ENCODE measurements at places on chromosomes 13 and 19.

DNA sequence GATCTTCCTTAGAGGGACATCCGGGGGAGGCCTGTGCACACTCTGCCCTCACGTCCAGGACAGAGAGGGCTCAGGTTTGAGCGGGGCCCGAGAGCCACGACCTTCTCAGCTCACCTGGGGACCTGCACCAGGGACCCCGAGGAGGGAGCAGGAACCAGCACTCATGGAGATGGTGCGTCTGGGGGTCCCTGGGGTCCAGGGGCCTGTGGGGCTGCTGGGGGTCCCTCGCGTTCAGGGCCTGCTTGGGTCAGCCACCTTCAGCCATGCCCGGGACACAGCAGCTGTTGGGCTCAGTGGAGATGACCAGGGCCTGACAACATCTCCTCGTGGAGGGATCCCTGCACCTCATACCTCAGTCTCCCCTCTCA is 47.1 kb downstream of the TMEM255B start:
- no peak for DNase-seq

GRCh38 chr13:32983058-32983457 is 33.2 kb upstream of the KL start:
- no peak for DNase-seq

GRCh38 chr19:39139971-39140453 is 14.4 kb downstream of the PAK4 start:
- no peak for DNase-seq

DNA sequence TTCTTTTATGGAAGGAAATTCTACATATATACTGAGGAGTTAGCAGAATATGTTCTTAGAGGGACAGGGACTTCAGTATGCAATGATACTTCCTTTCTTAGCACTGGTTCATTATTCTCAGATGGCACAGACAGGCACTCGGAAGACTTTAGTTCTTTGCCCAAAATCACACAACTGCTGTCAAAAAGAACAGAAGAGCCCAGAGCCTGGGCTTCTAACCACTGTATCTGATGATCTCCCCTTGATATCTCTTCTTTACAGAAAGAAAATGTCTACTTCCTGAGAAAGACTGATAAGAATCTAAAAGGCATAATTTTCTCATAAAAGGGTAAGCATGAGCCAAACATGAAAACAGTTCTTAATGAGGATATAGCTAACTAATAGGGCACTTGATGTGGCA is 2034.2 kb upstream of the PRR20A start:
- DNase-seq = no peak

DNA sequence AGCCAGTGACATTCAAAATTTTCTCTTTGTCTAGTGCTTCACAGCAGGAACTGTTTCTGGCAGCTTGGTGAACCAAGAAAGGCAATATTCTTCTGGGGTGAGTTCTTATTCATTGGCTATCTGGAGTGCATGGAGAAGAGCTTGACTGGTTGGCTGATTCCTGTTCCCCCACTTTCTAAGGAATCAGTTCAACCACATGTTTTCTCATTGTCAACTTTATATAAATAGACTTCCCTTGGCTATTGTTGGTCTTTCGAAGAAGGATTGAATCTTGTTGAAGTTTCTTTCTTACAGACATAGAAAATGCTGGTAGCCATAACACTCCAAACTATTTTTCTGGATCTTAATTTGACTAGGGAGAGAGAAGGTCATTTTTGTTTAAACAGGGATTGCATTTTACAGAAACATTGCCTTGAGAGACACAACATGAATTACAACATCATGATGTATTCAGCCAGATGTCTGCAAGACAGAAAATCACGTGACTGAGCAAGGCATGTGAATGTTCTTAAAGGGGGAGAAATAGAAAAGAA is 85.2 kb downstream of the EDNRB start:
- no peak for DNase-seq

DNA sequence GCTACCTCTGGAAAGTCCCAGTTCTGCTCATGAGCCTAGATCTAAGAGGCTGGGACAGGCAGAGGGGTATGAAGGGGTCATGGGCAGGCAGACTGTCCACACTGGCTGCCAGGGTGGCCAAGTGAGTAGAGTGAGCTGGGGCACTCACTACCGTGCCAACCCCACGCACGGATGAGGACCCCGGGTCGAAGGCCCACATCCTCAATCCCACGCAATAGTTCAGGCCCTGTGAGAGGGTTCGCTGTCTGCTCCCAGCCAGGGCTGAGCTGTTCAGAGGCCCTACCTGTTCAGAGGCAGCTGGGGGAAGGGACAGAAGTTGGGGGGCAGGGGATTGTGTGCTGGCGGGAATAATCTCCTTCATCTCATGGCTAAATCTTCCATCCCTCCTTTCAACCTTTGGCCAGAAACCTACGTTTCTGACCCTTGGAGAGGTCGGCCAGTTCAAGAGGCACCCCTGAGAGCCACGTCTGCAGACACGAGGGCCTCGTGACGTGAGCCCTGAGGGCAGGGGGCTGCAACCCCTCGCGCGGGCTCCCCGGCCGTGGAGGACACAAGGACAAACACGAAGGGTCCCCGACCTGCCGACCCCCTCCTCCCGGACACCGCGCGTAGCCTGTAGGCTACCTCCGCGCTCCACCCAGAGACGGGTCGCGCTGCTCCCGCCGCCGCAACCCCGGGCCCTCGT is 1.0 kb upstream of the RPS5 start:
- DNase-seq = peak; percentile 56

DNA sequence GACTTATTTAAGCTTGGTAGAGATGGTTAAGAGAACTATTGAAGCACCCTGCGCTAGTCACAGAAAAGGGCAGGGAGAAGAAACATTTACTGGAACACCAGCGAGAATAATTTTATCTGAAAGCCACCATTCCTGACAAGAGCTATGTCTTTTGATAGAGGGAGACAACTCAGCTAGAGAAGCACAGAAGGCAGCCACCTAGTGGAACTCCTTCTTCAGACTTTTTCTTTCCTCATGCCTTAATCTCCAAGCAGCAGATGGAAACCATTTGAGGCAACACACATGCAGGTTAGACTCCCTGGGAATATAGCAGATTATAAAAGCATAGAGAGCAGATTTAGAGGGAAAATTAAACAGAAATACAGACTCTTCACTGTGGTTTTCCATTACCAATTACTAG is 813.4 kb downstream of the SLITRK6 start:
- DNase-seq = no peak

- DNase-seq = no peak
Measured at GRCh38 chr13:31922724-31923123, 108.8 kb upstream of the FRY start.

DNA sequence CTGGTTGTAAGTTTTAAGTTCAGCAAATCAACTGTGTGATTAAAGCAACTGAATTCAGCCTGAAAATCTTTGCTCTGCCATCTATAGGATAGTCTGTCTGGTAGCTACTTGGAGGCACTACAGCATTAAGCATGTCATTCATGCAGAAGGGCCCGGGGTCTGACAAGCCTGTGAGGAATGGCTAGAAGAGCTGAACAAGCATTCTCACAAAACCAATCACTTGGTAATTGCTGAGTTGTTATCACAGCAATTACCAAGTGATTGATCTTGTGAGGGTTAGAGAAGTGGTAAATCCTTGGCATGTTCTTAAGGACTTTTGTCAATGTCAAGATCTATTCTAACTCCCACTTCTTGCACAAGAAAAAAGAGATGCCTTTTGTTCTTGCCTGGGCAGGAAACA is 356.1 kb downstream of the FGF14 start:
- no peak for DNase-seq

GRCh38 chr13:20142023-20142926 is 18.6 kb downstream of the GJA3 start:
- DNase-seq = no peak

DNA sequence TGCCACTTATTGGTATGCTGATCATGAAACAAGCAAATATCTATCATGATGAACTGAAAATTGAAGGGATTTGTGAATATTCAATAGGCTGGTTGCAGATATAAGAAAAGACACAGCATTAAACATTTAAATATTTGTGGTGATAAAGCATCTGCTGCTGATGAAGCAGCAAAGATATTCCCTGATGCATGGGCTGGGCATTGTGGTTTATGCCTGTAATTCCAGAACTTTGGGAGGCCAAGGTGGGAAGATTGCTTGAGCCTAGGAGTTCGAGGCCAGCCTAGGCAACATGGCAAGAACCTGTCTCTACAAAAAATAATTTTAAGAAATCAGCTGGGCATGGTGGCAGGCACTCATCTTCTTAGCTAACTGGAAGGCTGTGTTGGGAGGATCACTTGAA is 54.5 kb downstream of the GPR180 start:
- no peak for DNase-seq

- DNase-seq = no peak
Measured at GRCh38 chr13:40581277-40581579, 85.2 kb downstream of the FOXO1 start.

DNA sequence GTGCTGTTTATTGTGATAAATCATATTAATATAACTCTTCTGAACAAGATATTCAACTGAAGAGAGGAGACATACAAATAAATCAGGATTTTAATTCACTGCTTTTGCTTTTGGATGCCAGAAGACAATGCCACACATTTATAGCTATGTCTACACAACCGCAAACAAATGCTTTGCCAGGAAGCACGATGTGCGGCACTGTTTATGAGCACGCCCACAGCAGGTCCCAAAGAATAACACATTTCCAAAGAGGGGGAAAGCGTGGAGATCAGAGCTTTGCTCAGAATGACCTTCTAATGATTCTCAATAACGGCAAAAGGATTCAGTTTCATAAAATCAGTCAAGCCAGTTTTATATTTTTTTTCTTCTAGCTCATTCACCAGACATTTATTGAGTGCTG is 16.7 kb downstream of the FAM216B start:
- DNase-seq = no peak

GRCh38 chr13:70959035-70959775 is 851.0 kb upstream of the KLHL1 start:
- no peak for DNase-seq

DNA sequence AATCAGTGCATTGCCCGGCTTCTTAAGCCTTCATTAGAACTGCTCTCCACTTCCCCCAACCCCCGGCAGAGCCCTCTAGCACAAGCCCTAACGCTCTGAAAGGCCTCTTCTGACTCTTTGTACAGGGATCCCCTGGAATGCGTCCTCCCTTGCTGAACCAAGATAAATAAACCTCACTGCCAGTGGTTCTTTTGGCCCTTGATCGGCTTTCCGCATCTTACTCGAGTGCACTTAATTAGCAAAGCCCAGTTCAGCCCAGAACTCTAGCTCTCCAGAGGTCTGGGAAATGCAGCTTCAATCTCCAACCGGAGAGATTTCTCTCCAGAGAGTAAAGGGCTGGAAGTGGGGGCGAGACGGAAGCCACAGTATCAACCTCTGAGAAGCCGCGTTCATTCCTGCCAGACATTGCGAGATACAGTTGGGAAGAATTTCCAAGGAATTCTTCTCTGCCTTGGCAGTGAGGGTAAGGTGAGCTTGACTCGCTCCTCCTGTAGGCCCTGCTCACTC is 8.7 kb upstream of the ZNF444 start:
- DNase-seq = no peak

- DNase-seq = peak; percentile 13
Measured at GRCh38 chr13:38417727-38418126, 68.1 kb downstream of the UFM1 start.

- DNase-seq = no peak
Measured at GRCh38 chr13:79458436-79458835, 22.5 kb upstream of the NDFIP2 start.

DNA sequence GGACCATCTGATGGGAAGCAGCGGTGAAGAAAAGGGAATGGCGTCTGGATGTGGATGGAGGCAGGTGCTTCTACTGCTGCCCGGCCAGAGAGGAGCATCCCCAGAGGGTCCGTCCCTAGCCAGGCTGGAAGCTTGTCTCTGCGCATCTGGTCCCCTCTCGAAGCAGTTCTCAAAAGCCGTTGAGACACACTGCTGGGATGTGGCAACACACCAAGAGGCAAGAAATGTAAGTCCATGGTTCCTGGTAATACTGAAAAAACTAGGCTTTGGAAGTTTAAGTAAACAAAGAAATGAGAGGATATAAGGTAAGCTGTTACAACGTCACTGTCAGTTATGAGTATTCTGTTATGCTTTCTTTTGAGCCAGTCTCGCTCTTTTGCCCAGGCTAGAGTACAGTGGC is 15.1 kb upstream of the FFAR2 start:
- no peak for DNase-seq

GRCh38 chr19:55777528-55777927 is 8.6 kb downstream of the RFPL4AL1 start:
- peak; percentile 31 for DNase-seq

DNA sequence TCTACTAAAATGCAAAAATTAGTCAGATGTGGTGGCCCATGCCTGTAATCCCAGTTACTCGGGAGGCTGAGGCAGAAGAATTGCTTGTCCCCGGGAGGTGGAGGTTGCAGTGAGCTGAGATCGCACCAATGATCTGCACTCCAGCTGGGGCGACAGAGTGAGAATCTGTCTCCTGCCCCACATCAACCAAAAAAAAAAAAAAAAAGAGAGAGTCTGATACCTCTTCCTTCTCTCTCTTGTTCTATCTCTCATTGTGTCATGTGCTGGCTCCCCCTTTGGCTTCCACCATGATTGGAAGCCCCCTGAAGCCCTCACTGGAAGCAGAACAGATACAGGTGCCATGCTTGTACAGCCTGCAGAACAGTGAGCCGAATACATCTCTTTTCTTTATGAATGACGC is 20.4 kb downstream of the CLEC11A start:
- DNase-seq = no peak

- no peak for DNase-seq
Measured at GRCh38 chr19:29695765-29696564, 19.1 kb downstream of the C19orf12 start.

DNA sequence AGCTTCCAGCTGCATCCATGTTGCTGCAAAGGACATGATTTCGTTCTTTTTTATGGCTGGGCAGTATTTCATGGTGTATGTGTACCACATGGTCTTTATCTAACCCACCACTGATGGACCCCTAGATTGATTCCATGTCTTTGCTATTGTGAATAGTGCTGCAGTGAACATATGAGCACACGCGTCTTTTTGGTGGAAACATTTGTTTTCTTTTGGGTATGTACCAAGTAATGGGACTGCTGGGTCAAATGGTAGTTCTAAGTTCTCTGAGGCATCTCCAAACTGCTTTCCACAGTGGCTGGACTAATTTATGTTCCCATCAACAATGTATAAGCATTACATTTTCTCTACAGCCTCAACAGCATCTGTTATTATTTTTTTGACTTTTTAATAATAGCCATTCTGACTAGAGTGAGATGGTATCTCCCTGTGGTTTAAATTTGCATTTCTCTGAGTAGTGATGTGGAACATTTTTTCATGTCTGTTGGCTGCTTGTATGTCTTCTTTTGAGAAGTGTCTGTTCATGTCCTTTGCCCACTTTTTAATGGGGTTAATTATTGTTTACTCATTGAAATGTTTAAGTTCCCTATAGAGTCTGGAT is 6.8 kb upstream of the UBE2L5 start:
- no peak for DNase-seq

DNA sequence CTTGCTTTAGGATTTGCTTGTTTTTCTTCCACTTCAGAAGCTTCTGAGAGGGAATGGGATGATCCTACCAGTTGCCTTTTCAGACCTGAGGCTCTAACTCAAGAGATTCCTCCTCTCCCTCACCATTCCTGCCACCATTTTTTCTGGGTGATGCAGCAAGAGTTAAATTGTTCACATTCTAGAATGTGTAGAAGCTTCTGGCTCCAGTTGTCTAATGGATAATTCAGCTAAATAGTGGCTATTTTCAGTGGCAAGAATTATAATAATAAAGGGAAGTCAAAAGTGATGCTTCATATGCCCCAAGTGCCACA is 20.9 kb downstream of the BBC3 start:
- no peak for DNase-seq
